ENCODE measurements at places on chromosomes 3 and 15.

DNA sequence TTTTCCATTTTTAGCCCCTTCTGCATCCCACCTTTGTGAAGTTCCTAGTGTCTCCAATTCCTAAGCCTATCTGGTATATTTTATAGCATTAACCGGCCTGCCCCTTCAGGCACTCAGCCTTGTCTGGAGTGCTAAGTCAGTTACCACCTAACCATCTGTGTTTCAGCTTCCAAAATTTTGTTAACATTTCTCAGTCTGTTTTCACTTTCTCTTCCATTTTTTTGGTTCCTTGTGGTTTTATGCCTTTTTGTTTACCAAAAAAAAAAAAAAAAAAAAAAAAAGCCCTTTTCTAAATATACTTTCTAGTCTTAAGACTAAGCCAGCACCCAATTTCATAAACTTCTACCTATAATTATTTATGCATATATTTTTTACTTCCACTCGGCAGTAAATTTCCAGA, 92.4 kb downstream of the CSNK1G1 start:
- no peak for DNase-seq

GRCh38 chr3:8741581-8742261, 8.1 kb downstream of the CAV3 start:
- DNase-seq, result no peak

- DNase-seq, result no peak
Measured at GRCh38 chr3:46981932-46982471, 2.5 kb downstream of the NBEAL2 start.

- no peak for DNase-seq
Measured at GRCh38 chr15:89728254-89728653, 22.8 kb downstream of the MESP1 start.

- DNase-seq, result no peak
Measured at GRCh38 chr3:189941679-189942078, 179.0 kb downstream of the P3H2 start.

DNA sequence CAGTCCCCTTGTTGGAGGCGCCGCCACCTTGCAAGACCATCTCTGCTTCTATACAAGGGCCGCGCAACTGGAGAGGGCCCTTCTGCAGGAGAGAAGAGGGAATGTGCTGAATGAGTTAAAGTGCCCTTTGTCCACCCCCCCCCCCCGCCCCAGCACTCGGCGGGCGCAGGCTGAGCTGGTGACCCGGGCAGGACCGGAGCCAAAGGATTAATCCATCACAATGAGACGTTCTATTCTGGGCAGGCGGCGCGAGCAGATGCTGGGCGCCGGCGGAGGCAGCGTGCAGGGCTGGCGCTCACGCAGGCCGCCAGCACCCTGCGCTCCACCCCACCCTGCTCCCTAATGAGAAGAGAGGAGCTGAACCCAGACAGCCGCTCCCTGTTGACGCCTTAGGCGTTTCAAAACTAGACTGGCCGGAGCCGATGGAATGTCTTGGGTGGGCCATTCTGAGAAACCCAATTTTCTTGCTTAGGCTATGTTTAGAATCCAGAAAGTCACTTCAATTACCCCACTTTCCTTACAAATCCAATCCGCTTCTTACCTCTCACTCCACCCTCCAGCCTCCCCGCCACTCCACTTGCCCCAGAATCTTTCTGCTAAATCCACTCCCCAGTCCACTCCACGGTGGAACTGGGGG, 32.9 kb downstream of the GJD2 start:
- DNase-seq, result no peak

DNA sequence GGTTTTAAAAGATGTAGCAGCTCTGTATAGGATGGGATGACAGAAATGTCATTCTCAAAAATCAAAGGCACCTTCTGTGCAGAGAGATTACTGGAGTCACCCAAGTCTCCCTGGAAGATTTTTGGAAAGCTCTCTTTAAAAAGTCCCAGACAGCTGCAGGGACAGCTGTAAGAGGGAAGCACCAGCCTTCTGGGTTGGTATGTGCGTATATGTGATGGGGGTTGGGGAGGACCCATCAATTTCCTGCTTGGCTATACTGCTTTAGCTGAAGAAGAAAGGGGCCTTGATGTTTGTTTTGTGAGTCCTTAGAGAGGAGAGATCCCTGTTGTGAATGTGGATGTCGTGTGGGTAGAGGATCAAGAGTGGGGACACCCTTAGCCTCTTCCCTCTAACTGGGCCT, 5.4 kb upstream of the SEC11A start:
- DNase-seq, result no peak

- no peak for DNase-seq
Measured at GRCh38 chr3:14538451-14539088, 1.6 kb downstream of the GRIP2 start.

GRCh38 chr15:84725001-84725491, 9.1 kb upstream of the SEC11A start:
- no peak for DNase-seq

DNA sequence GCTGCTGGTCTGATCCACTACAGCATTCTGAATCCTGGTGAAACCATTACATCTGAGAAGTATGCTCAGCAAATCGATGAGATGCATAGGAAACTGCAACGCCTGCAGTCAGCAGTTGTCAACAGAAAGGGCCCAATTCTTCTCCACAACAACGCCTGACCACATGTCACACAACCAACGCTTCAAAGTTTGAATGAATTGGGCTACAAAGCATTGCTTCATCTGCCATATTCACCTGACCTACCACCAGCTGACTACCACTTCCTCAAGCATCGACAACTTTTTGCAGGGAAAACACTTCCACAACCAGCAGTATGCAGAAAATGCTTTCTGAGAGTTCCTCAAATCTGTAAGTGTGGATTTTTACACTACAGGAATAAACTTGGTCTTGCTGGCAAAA, 54.7 kb upstream of the C2CD4B start:
- no peak for DNase-seq

DNA sequence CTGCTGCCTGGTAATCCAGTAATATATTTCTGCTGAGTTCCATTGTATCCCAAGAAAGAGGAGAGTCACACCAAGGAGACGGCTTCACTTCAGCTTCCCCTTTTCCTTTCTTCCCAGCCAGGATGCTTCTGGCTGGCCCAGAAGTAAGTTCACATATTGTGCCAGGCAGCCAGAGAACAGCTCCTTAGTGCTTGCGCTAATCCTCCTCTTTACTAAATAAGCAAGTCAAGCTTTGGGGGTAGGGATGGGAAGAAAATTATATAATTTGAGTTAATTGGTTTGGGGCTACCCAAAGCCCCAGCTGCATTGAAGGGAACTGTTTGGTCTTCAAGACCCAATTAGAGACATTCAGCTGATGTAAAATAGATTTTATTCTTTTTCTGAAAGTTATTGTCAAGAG, 218.8 kb upstream of the HES1 start:
- no peak for DNase-seq

DNA sequence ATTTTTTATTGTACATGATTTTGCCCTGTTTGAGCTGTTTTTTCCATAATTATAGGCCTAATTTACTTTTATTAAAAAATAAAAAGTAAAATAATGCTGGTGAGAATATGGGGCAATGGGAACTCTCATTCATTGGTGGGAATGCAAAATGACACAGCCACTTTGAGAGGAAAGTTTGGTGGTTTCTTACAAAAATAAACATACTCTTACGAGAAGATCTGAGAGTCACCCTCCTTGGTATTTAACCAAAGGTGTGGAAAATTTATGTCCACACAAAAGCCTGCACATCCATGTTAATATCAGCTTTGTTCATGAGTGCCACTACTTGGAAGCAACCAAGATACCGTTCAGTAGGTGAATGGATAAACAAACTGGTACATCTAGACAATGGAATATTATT, 9.8 kb downstream of the MUC13 start:
- DNase-seq, result no peak

DNA sequence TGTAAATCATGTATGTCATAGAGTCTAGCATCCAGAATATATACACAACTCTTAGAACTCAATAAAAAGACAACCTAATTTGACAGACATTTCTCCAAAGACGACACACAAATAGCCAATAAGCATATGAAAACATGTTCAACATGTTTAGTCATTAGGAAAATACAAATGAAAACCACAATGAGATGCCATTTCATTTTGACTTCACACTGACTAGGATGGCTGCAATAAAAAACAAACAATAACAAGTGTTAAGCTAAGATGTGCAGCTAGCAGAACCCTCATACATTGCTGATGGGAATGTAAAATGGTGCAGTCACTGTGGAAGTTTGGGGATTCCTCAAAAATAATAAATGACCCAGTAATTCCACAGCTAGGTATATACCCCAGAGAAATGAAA, 16.4 kb downstream of the SPG11 start:
- DNase-seq, result no peak

DNA sequence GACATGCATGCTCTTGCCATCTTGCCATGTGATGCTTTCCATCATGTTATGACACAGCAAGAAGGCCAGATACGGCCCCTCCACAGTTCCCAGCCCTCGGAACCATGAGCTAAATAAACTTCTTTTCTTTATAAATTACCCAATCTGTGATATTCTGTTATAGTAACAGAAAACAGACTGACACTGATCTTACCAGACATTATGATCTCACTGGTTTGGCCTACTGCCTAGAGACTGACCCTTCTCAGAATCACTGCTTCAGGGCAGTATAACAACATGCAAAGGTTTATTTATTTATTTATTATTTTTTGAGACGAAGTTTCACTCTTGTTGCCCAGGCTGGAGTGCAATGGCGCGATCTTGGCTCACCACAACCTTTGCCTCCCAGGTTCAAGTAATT, 14.0 kb downstream of the ZNF619 start:
- no peak for DNase-seq
